NAMALWA (cell line): ENCODE measurements at places on chromosomes 3 and 15.

DNA sequence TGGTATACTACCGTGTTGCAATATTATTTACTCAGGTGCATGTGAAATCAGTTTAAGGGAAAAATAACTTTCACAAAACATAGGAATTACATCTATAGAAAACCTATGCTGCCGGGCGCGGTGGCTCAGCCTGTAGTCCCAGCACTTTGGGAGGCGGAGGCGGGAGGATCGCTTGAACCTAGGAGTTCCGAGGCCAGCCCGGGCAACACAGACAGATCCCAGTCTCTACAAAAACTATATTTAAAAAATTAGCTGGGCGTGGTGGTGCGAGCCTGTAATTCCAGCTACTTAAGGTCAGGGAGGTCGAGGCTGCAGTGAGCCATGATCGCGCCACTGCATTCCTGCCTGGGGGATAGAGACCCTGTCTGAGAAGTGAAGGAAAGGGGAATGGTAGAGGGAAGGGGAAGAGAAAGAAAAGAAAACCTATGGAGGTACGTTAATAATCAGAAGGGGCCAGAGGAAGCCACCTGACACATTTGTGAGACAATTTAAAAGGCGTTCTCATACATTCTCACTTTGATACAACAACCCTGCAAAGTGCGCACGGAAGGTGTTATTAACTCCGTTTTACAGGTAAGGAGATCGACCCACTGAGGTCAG, 456 bp upstream of the TMEM62 start:
- no peak for DNase-seq

DNA sequence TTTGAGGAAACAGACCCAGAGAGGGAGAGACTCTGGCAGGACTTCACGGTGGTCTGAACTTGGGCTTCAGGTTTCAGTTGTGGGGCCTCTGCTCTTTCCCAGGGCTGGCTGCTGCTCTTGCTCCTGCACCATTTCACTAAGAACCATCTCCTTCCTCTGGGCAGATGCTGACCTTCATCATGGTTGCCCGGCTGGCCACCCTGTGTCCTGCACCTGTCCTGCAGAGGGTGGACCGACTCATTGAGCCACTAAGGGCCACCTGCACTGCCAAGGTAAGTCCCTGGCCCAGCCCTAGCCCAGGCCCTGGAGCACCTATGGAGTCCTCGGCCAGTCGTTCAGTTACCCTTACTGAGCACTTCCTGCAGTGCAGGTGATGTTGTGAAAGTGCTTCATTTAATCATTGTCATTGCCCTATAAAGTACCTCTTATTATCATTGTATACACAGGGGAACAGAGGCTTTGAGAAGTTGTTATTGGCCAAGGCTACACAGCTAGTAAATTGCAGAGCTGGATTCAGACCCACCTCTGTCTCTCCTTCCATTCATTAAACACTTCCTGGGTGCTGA, 10.0 kb downstream of the RPL32 start:
- peak; percentile 22 for DNase-seq

- no peak for DNase-seq
These were observed 21.6 kb downstream of the LIMD1 start for GRCh38 chr3:45616158-45616557.

- no peak for DNase-seq
These were observed 27.2 kb downstream of the LINGO1 start for GRCh38 chr15:77605547-77605946.

GRCh38 chr3:32325927-32326326, 65.7 kb upstream of the CMTM7 start:
- DNase-seq = no peak

DNA sequence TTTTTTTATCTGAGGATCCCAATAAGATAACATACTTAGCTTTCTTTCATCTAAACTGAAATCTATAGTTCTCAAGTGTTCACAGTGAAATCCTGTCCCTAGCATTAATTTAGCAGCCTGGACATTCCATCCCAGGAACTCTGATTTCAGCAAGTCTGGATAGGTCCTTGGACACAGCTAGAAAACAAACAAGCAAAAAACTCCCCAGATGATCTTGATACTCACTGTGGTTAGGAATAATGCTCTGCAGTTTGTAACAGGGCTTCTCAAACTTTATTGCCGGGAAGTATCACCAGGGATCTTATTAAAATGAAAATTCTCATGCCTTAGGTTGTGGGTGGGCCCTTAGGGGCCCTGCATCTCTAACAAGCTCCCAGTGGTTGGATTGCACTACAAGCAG, 24.3 kb downstream of the THBS1 start:
- no peak for DNase-seq

DNA sequence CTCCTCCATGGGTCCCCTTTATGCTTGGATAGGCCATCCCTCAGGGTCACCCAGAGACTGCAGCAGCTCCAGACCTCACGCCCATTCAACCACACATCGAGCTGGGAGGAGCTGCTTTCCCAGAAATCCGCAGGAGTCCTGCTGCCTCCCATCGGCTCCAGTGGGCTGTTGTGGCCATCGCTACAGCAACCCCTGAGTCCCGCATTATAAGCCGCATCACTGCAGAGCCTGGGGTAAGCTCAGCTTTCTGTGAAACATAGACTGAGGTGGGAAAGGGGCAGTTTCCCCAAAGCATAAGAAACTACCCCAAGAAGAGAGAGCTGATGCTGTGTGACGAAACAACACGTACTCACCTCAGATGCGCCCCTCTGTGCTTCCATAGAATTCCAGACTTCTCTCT, 35.7 kb downstream of the MRPL46 start:
- DNase-seq = no peak

- no peak for DNase-seq
These were observed 204.5 kb downstream of the XXYLT1 start for GRCh38 chr3:195066441-195066841.

GRCh38 chr3:49720855-49721595, 1.5 kb upstream of the AMIGO3 start:
- DNase-seq = no peak

- DNase-seq = no peak
These were observed 324.0 kb upstream of the CHRM5 start for GRCh38 chr15:33644304-33644703.
